Activated CD4-positive, alpha-beta T cell treated with anti-CD3 and anti-CD28 coated beads for 24 hours (primary cell): ENCODE measurements at places on chromosomes 3 and 15.

DNA sequence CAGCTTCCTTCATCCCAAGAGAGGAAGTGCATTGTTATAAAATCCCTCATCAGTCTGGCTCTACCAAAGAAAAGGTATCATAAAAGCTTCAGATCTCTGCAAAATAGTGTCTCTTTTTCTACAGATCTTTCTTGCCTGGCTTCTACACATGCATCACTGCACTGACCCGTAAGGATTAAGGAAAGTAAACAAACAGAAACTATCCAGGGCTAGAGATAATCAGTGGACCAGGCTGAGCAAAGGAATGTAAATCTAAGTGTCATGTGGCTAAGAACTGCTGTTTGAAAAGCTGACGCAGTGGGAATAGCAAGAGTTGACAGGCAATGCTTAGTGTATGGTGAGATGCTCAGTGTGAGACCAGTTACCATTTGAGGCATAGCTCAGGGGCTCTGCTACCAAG lies 339.7 kb downstream of the IL5RA start:
- no peak for DNase-seq

DNA sequence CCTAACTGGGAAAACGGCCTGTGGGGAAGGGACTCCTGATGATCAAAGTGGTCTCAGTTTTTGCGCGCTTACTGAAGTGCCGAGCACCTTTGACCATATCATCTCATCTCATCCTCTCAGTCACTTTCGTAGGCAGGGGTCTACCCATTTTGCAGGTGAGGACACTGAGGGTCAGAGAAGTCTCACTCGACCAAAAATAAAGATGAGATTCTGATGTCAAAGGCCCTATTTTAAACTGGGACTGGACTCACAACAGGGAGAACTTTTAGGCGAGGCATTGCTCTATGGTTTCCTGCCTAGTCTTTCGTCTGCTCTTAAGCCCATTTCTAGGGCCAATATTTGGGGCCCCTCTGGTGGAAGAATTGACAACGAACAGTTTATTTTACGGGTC lies 830 bp downstream of the SLC6A11 start:
- no peak for DNase-seq

DNA sequence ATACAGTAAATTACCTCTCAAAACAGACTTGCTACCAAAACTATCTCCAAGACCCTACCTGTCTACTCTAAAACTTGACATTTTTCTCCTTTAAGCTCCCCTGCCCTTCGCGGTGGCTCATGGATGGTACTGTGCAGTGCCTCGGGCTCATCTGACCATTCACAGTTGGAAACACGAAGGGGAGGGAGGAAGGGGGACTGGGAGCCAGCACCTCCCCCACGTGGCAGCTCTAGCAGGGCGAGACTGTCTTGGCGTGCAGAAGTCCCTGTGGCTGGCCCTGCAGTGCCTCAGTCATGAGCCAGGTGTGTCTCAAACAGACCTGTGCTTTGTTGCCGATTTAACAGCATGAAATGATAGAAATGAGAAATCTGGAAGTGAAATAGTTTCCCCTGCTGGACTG lies 372.0 kb downstream of the GABRG3 start:
- no peak for DNase-seq

GRCh38 chr15:64630396-64631107 lies 144.8 kb downstream of the RBPMS2 start:
- no peak for DNase-seq

GRCh38 chr3:17852217-17852616 lies 109.8 kb upstream of the TBC1D5 start:
- no peak for DNase-seq
